Tibial nerve (tissue), 4 donors: ENCODE measurements at places on chromosomes 6 and 20. TPM values are rescaled to one million over a fixed set of nuclear protein-coding genes. Genes with fewer than 3 reads are reported as not detected.

DNA sequence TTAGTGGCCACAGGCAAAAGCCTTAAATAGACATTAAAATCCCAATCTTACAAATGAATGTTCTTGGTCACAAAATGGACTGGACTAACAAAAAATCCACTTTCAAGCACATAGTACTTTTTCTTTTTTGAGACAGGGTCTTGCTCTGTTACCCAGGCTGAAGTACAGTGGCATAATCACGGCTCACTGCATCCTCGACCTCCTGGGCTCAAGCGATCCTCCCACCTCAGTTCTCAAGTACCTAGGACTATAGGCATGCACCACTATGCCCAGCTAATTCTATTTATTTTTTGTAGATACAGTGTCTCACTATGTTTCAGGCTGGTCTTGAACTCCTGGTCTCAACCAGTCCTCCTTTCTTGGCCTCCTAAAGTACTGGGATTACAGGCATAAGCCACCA is 59.4 kb downstream of the MAP3K5 start:
- DNase-seq, result no peak
- H3K4me3 ChIP-seq, result no peak overlapping the region
- no peaks in the 10 kb centered on the region for H3K27me3 ChIP-seq
- no peaks in the 10 kb centered on the region for H3K36me3 ChIP-seq
- H3K4me1 ChIP-seq, result no peaks in the 10 kb centered on the region
- no peak overlapping the region for H3K27ac ChIP-seq

- no peak for DNase-seq
- H3K36me3 ChIP-seq, result no peaks in the 10 kb centered on the region
- no peaks in the 10 kb centered on the region for H3K27me3 ChIP-seq
Measured at GRCh38 chr6:150293423-150294173, 75.2 kb upstream of the IYD start.

The BPI gene
- total RNA-seq, result not detected

DNA sequence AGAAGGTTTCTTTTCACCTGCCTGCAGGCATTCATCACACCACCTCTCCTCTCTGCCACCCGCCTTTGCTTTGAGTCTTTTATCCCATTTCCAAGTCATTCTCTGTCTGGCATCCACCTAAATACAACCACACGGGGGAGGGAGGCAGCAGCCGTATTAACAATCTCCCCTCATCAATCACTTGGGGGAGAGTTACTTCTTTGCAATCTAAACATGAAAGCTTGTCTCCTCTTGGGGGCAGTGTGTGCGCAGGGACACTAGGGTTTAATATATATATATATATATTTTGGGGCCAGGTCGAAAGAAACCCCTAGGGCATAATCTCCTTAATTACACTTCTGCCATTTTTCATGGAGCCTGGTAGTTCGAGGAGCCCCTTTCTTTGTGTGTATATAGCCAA is 214.5 kb downstream of the TSHZ2 start:
- DNase-seq, result no peak
- no peak overlapping the region for H3K27ac ChIP-seq
- no peaks in the 10 kb centered on the region for H3K27me3 ChIP-seq
- H3K36me3 ChIP-seq, result no peaks in the 10 kb centered on the region

GRCh38 chr6:156533872-156534524 is 243.2 kb upstream of the ARID1B start:
- no peak overlapping the region for H3K27ac ChIP-seq
- no peaks in the 10 kb centered on the region for H3K27me3 ChIP-seq
- H3K4me3 ChIP-seq, result no peak overlapping the region
- DNase-seq, result no peak
- no peaks in the 10 kb centered on the region for H3K4me1 ChIP-seq

The NRN1 gene
- 41.4 TPM for total RNA-seq

The ATAT1 gene
- 5.5 TPM for total RNA-seq

DNA sequence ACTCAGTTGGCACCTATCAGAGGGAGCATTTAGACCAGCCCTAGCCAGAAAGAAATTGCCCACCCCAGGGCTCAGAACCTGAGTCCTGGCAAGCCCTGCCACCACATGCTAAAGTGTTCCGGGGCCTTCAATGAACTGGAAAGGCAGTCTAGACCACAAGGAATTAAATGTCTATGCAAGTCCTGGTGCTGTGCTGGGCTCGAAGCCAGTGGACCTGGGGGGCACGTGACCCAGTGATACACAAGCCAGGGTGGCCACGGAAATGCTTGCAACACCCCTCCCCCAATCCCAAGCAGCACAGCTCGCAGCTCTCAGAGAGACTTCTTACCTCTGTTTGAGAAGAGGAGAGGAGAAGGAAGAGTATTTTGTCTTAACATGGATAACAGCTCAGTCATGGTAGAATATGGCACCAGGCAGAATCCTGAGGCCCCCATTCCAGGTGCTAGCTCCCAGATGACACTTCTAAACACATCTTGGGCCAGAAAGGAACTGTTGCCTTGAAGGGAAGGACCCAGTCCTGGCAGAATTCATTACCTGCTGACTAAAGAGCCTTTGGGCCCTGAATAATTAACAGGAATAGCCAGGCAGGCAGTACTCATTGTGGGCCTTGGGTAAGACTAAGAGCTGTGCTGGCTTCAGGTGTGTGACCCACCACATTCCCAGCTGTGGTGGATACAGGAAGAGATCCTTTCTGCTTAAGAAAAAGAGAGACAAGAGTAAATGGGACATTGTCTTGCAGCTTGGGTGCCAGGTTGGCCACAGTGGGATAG is 111.3 kb downstream of the BTBD9 start:
- no peak overlapping the region for H3K27ac ChIP-seq
- H3K4me1 ChIP-seq, result no peaks in the 10 kb centered on the region
- no peaks in the 10 kb centered on the region for H3K27me3 ChIP-seq
- no peak overlapping the region for H3K4me3 ChIP-seq

- H3K4me3 ChIP-seq, result no peak overlapping the region
- H3K36me3 ChIP-seq, result no peaks in the 10 kb centered on the region
- H3K27ac ChIP-seq, result no peak overlapping the region
- H3K27me3 ChIP-seq, result peaks cover 9% of the 10 kb centered on the region
- no peak for DNase-seq
- no peaks in the 10 kb centered on the region for H3K4me1 ChIP-seq
Measured at GRCh38 chr6:159066483-159066882, 21.7 kb upstream of the TAGAP start.

DNA sequence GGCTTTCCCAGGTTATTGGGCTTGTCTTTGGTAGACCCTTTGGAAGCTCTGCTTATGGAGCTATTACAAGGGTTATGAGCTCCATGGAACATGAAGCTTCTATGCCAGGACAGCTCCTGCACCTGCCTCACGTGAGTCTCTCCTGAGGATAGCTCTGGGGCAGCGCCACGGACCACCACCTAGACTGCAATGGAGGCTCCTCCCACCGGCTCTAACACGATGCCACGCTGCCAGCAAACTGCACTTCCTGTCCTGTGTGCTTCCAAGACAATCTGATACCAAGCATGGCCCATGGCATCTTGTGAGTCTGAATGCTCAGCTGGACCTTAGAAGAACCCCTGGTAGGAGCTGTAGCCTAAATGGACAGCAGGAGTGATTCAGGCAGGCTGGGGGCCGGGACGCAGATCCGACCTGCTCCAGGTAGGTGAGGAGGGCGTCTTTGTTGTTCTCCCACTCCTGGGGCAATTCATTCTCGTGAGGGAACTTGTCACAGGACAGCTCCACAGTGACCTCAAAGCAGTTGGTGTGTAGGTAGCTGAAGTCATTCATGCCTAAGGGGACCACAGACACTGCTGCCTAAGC is 5.5 kb downstream of the CPXM1 start:
- no peaks in the 10 kb centered on the region for H3K36me3 ChIP-seq
- H3K4me3 ChIP-seq, result no peak overlapping the region
- no peak for DNase-seq
- H3K27me3 ChIP-seq, result peaks cover 44% of the 10 kb centered on the region
- no peak overlapping the region for H3K27ac ChIP-seq

The C20orf202 gene
- not detected for total RNA-seq

The TFAP2A gene
- total RNA-seq, result 1.2 TPM

- peak overlapping the region; percentile 7 for H3K4me3 ChIP-seq
- no peaks in the 10 kb centered on the region for H3K27me3 ChIP-seq
- H3K4me1 ChIP-seq, result no peaks in the 10 kb centered on the region
- peak overlapping the region; percentile 88 for H3K27ac ChIP-seq
- DNase-seq, result no peak
Measured at GRCh38 chr6:163946437-163946836, 531.9 kb downstream of the QKI start.

The C6orf52 gene
- not detected for total RNA-seq

DNA sequence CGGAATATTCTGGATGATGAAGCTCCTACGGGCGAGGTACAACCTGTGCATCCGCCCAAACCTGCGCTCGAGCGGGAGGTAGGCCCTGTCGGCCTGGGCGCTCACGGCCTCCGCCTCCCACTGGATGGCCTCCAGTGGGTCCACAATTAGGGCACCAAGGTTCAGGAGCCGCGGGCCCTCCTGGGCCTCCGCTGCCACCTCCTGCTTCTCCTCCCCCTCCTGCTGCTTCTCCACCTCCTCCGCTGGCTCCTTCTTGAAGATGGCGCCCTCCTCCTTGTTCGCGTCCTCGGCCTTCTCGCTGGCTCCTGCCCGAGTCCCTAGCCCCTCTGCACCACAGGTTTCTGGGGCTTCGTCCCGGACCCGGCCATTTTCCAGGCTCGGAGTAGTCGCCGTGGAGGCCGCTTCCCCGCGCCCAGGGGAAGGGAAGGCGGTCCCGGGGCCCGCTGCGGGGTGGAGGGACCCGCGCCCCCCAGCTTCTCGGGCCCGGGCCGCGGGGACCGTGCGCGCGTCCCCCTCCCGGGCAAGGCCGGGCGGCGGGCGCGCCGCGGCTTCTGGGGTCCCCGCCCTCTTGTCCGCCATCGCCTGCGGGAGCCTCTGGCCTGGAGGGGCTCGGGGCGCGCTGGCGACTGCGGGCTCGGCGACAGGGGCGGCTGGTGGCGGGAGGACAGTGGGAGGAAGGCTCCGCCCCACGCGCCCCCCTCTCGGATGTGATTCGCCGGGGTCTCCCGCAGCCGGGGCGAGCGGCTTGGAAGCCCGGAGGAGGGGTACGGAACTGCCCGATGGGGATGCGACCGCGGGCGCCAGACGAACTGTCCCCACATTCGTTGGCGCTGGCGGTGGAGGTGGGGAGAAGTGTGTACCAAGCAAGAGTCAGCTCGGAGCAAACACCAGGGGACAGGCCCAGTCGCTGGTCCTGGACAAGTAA is 17.6 kb downstream of the PLAGL2 start:
- H3K27ac ChIP-seq, result peak overlapping the region; percentile 90
- DNase-seq, result peak; percentile 41
- no peaks in the 10 kb centered on the region for H3K27me3 ChIP-seq
- peaks cover 15% of the 10 kb centered on the region for H3K4me1 ChIP-seq
- peak overlapping the region; percentile 61 for H3K4me3 ChIP-seq

- no peak for DNase-seq
- no peaks in the 10 kb centered on the region for H3K36me3 ChIP-seq
- H3K4me1 ChIP-seq, result no peaks in the 10 kb centered on the region
- no peak overlapping the region for H3K27ac ChIP-seq
Measured at GRCh38 chr20:9483131-9483530, 31.3 kb upstream of the LAMP5 start.

The OPN5 gene
- total RNA-seq, result not detected

DNA sequence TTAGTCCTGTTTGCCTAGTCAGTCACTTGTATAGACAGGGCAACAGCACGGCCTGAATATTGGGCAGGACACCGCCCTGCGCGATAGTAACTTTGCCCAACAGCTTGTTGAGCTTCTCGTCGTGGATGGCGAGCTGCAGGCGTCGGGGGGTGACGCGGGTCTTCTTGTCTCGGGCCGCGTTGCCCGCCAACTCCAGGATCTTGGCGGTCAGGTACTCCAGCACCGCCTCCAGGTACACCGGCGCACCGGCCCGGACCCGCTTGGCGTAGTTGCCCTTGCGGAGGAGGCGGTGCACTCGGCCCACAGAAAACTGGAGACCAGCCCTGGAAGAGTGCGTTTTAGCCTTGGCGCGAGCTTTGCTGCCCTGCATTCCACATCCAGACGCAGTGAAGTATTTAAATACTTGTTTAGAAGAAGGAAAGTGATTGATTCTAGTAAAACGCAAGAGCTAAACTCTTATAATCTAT is 92.8 kb upstream of the BTN3A2 start:
- peak overlapping the region; percentile 89 for H3K27ac ChIP-seq
- peak overlapping the region; percentile 24 for H3K4me3 ChIP-seq
- DNase-seq, result no peak
- peaks cover 73% of the 10 kb centered on the region for H3K27me3 ChIP-seq
- H3K4me1 ChIP-seq, result peaks cover 29% of the 10 kb centered on the region
- H3K36me3 ChIP-seq, result no peaks in the 10 kb centered on the region

GRCh38 chr6:2830183-2830582 is 11.5 kb downstream of the SERPINB1 start:
- no peaks in the 10 kb centered on the region for H3K36me3 ChIP-seq
- DNase-seq, result no peak
- H3K4me1 ChIP-seq, result no peaks in the 10 kb centered on the region
- no peak overlapping the region for H3K4me3 ChIP-seq

DNA sequence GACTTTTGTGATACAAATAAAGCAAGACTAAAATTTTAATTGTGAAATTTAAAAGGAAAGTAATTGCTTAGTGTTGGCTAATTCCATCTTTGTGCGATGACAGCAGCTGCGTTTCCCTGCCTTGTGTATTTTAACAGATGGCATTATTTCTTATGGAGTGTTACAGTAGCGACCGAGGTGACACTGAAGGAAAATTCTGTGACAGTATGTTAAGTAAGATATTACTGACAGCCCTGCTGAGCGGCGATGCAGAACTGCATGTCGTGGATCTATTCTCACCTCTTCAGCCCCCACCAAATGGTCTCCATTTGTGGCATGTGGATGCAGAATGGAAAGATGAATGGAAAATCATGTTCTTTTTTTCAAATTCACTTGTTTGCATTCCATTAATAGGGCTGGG is 289.4 kb downstream of the RNF144B start:
- H3K27ac ChIP-seq, result no peak overlapping the region
- no peak for DNase-seq
- H3K36me3 ChIP-seq, result no peaks in the 10 kb centered on the region
- no peaks in the 10 kb centered on the region for H3K27me3 ChIP-seq

GRCh38 chr6:72953971-72954381 is 271.3 kb downstream of the KHDC1L start:
- no peak for DNase-seq
- H3K27me3 ChIP-seq, result no peaks in the 10 kb centered on the region

The ARHGAP40 gene
- not detected for total RNA-seq

The FOXS1 gene
- 11.8 TPM for total RNA-seq

The TMEM74B gene
- total RNA-seq, result 0.44 TPM

- H3K4me1 ChIP-seq, result no peaks in the 10 kb centered on the region
- peak overlapping the region; percentile 45 for H3K27ac ChIP-seq
- no peak for DNase-seq
- no peaks in the 10 kb centered on the region for H3K36me3 ChIP-seq
- no peaks in the 10 kb centered on the region for H3K27me3 ChIP-seq
Measured at GRCh38 chr20:36102809-36103596, 51.5 kb upstream of the EPB41L1 start.

- H3K4me3 ChIP-seq, result no peak overlapping the region
- H3K36me3 ChIP-seq, result peaks cover 9% of the 10 kb centered on the region
- H3K4me1 ChIP-seq, result no peaks in the 10 kb centered on the region
- no peaks in the 10 kb centered on the region for H3K27me3 ChIP-seq
Measured at GRCh38 chr6:138907167-138907566, 80.9 kb downstream of the REPS1 start.
